ENCODE measurements at places on chromosomes 7 and 10.

DNA sequence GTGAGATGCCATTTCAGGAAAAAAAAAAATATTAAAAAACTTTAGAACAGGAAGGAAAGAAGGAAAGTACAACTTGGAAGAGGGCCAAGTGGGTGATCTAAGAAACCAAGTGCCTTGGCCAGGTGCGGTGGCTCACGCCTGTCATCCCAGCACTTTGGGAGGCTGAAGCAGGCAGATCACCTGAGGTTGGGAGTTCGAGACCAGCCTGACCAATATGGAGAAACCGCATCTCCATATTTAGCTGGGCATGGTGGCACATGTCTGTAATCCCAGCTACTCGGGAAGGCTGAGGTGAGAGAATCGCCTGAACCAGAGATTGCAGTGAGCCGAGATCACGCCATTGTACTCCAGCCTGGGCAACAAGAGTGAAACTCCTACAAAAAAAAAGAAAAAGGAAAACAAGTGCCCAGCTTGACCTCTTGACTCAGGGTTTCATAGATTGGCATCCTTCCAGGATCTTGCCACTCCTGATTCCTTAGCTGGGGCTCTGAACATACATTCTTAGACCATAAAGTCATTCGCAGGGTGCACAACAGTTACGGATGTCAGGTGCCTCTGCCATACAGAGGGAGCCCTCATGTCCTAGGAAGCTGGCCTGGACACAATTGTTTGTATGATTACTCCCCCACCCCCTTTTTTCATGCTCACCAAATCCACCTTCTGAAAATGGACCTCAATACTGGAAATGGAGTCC, 2.1 kb upstream of the GUSB start:
- DNase-seq, result no peak

DNA sequence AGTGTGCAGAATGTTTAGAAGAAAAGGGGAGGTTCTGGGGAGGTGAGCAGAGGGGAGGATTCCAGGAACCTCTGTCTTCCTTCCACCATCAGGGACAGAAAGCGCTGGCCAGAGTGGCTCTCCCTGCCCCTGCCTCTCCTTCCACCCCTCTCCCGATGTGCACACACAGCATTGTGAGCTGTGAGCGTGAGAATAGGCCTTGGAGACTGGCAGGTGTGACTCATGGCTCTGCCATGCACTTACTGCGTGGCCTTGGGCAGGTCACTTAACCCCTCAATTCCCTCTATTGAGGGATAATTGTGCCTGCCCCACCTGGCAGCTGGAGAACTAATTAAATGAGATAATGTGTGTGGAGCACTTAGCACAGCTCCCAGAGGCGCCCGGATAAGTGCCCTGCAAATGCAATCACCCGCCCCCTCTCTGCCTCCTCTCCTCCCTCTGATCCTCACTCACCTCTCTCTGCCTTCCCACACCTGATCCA, 115.4 kb downstream of the ZMIZ1 start:
- no peak for DNase-seq

GRCh38 chr10:72035252-72035887, 53.0 kb downstream of the SPOCK2 start:
- no peak for DNase-seq

DNA sequence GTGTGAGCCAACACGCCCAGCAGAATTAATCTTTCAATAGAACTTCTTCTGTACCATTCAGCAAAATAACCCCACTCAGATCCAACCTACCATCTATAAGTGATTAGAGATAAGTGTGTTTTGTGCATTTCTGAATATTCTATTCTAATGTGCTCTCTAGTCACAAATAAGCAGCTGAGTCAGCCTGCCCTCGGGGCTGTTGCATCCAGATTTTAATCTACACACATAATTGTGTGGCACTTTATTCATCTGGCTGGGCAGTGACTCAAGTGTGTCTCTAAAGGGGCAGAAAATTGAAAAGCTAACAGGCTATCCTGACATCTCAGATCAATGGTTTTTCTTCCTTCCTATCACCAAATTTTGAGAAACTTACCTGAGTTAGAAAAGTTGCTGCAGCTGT, 60.3 kb downstream of the PRR15 start:
- DNase-seq, result no peak

- DNase-seq, result no peak
These were observed 79.9 kb downstream of the ARHGAP21 start for GRCh38 chr10:24643679-24644209.

- DNase-seq, result no peak
These were observed 130.7 kb downstream of the ADRA2A start for GRCh38 chr10:111207500-111207899.

DNA sequence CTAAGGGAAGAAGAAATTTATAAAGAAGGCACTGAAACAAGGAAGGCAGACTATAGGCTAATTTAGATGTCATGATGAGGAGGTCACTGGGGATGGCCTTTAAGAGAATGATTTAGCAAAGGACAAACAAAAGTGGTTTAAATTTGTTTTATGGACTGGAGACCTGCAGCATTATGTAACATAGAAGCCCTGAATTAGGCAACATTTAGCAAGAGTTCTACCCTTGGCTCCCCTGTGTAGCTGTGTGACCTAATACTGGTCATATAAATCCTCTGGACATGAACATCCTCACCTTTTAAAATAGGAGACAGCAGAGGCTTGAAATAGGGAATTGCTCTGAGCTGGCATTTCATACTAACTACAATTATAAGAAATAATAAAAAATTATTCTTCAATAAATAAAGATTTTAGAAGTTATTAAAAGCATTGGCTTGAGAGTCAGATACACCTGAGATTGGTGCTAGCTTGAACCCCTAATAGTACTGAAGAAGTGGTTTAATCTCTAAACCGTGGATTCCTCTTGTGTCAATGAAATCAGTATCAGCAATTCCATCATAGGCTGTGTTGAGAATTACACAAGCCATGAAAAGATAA, 48.9 kb downstream of the RNLS start:
- DNase-seq, result no peak

Measured in T-helper 17 cell (primary cell).